ENCODE measurements at places on chromosomes 7 and 10.

GRCh38 chr10:80163741-80164341 lies 31.3 kb downstream of the PLAC9 start:
- peak; percentile 92 for DNase-seq

- DNase-seq, result peak; percentile 42
These were observed 704 bp downstream of the ZNRF2 start for GRCh38 chr7:30285067-30285535.

DNA sequence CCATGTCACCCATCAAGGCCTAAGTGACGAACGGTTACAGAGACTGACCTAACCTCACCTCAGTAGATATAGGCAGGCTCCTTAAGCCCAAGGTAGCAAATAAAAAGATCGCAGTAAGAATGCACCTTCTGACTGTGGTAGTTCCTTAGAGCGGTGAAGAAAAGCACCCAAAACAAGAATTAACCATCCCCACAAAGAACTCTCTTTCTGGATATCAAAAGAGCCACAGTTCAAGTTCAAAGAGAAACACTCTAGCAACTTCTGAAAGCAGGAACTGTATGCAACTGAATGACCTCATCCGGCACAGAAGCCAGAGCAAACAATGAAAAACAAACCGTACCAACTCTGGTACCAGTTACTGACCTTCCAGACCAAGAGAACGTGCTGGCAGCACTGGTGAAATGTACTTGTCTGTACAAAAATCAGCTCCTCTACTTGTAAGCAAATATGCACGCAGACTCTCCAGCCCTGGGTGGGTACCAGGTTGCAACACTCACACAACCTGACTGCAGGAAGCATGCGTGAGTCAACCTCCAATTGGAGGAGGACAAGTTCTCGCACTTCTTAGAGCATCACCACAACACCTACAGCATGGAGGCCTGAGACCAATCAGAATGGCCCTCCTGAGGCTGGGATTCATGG lies 202.7 kb downstream of the FAM107B start:
- DNase-seq, result no peak

- no peak for DNase-seq
These were observed 270.1 kb downstream of the CACNA2D1 start for GRCh38 chr7:82173400-82174021.

DNA sequence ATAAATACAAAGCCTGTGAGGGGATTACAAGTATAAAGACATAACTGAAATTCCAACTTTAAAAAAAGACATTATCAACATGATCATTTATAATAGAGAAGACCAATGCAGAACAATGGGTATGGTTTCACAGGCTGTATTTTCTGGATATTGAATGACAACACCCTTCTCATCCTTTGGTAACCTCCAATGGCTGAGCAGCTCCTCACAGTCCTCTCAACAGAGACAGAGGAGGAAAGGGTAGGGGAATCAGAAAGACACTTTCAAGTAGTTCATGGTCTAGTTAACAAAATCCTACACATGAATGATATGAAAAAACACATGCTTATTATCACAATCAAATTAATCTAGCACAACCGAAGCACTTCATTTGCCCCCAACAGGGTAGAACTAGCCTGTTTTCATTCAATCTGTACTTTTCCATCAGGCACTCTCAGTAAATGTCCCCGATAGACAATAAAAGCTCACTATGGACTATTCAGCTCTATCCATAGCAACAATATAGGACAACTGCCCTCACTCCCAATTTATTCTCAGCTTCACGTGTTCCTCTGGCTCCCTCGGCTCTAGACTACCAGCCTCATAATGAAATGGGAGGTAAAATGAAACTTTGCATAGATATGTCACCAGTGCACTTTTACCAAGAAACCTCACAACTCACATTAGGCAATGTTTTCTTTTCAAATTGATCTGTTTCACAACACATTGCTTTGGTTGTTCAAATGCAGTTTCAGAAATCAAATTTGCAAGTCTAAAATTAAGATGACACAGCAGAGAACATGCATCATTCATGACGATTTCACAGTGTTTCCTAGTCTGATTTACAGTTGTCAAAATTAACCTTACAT lies 211.4 kb downstream of the THSD7A start:
- DNase-seq, result no peak

DNA sequence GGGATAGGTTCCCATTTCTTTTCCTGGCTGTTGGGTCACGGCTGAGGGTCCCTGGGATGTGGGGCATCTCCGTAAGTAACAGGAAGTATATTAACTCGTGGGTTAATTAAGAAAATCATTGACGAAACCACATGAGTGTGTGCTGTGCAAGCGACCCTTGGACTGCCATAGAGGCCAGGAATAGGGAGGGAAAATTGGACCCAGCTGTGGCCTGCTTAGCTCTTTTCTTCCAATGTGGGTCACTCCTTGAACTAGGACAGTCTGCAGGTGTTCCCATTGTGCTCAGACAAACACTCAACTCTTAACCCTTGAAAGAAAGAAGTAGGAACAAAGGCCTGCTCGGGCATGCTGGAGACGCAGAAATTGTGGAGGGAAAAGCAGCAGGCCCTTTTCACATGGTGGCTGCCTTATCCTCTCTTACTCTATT lies 25.6 kb upstream of the PLEKHA1 start:
- no peak for DNase-seq

DNA sequence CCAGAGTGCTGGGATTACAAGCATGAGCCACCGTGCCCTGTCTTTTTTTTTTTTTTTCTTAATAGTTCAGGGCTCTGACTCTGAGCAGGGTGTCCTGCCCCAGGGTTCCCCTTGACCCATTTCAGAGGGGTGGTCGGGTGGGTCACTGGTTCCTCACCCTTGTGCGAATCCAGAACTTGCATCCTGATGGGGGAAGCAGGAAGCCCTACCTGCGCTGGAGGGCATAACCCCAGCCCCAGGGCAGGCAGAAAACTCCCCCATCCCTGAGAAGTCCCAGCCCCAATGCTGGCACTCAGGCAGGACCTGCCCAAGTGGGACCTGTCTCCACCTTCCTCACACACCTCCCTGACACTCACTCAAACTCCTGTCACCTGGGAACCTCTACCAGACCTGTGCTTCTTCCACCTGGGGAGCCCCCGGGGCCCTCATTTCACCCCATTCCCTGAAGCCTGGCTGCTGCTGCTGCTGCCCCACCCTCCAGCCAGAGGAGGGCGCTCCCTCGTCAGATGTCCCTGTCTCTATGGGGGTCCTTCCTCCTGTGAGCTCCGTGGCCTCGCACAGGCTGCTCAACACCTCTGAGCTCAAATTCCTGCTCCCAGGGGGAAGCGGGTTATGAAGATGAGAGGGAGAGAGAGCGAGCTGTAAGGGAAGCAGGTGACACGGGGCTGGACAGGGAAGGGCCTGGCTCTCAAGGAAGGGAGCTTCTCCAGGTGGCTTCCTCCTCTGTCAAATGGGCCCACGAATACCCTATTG lies 15.1 kb upstream of the ZNF273 start:
- no peak for DNase-seq

DNA sequence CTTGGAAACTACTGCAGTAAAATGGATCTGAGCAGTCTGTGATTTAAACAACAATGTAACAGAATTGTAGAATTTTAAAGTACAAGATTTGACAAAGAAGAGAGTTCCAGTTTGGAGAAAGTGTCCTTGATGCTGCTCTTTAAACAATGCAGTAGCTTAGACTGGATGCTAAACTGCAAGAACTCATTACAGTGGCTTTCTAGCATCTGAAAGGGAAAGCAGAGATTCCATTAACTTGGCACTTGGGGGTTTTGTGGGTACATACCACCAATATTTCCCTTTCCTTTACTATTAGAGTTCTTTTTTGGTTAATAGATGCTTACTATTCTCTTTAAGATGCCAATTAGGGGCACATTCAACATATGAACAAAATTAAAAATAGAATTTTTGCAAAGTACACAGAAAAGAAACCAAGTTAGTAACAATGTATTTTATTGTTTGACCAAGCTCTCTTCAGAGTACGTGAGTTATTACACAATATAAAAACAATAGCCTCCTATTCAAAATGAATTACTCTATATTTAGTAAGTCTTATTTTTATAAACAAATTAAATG lies 11.9 kb downstream of the PSTK start:
- no peak for DNase-seq

DNA sequence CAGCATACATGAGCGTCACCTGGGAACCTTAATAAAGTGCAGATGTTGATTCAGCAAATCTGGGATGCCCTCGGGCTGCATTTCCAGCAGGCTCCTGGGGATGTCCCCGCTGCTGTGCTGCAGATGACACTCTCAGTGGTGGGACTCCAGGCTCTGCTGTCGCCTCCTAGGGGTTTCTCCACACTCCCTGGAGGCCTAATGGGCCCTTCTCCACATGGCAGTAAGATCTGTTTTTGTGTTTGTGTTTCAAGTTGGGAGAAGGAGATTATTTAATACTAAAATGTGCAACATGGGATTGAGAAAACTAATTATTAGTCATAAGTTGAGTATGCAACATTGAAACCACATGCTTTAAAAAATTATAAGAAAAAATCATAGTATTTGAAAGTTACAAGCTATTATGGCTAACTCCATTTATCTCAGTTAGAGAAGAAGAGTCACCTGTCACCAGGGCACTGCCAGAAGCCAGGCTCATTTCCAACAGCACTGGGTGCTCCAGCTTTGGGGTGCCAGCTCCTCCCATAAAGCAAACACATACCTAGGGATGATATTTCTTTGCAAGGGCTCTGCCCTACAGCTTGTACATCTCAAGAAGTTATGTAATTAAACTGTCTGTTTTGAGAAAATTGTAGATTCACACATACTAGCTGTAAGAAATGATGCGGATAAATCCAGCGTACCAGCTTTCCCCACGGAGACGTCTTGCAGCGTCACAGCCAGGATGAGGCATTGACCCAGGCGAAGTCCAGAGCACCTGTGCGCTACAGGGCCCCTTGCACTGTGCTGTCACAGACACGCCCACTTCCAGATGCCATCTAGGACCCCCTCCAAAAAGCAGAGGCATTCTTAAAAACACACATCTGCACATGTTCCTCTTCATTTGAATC lies 106.4 kb downstream of the EGFR start:
- DNase-seq, result peak; percentile 59

DNA sequence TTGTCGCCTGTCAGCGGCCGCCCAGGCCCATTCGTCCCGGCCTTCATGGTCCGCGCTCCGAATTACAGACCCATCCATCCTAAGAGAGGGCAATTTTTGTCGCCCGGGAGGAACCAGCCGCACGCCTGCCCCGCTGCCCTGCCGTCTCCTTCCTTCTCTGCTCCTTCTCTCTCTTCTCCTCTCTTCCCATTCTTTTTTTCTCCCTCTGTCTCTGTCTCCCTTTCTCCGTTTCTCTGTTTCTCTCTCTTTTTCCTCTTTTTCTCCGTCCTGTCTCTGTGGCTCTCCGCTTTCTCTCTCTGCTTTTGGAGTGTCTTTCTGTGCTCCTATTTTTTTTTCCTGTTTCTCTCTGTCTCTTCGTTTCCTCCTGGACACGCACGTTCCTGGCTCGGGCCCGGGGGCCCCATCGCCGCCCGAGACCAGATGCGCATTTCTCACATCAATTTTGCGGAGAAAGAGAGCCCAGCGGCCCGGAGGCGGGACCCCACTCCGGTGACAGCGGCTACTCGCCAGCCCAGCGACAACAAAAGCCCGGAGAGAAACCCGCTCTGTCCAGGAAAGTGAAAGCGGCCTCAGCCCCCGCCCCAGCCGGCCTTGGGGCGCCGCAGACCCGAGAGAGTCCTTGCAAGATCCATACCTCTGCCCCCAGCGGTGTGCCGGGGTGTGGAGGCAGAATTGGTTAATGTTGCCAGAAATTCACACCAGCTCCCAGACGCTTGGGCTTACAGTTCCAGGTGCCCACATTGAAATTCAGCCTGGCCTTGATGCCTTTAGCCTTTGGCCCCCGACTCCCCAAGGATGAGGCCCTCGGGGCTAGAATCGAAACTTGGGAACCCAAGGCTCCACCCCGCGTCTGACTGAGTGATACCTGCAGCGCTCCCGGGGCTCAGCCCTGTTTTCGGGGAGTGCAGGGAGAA lies 4.1 kb downstream of the LBX1 start:
- DNase-seq, result no peak

DNA sequence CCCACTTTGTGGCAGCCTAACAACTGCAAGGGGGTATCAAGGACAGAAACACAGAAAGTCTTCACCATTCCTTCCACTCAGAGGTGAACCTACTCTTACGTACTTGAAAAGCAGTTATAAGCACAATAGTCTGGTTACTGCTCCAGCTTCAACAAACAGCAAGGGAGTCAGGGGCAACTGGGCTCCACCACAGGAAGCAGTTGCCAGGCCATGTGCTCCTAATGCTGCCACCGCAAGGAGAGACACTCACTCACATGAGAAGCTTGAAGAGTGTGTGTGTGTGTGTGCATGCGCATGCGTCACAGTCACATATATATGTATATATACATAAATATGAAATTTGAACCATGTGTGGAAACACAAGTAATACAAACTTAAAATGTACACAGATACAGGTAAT lies 65.5 kb downstream of the GRB10 start:
- no peak for DNase-seq

- no peak for DNase-seq
These were observed 968 bp downstream of the NOLC1 start for GRCh38 chr10:102153093-102153620.

GRCh38 chr7:118082506-118082905 lies 101.5 kb upstream of the LSM8 start:
- no peak for DNase-seq

- peak; percentile 25 for DNase-seq
These were observed 746 bp downstream of the ARL5B start for GRCh38 chr10:18659819-18660535.

DNA sequence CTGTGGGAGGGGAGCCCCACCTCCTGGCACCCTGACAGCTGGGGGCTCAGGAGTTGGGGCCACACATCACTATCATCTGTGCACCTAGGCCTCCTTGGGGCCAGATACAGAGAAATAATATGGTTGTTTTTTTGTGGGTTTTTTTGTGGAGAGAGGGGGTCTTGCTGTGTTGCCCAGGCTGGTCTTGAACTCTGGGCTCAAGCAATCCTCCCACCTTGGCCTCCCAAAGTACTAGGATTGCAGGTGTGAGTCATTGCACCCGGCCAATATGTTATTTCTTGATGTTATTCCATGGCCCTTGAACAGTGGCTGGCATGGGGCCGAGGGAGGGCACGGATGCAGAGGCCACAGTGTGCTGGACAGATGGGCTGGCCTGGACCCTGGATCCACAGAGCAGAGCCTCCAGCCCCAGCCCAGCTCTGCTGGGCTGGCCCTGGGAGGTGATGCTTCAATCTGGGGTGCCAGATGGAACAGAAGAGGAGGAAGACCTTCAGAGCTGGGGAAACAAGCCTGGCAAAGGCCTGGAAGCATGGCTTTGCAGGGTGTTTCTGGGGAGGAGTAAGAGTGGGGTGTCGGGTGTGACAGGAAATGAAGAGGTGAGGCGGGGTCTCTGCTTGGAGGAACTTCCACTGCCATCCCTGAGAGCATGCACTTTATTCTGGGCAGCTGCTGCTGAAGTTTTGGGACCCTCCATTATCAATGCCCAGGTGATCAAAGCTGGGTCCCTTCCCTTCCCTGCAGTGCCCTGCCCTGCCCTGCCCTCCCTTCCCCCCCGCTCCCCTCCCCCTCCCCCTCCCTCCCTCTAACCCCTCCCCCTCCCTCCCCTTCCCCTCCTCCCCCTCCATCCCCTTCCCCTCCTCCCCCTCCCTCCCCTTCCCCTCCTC lies 3.7 kb upstream of the FZD9 start:
- no peak for DNase-seq

GRCh38 chr7:150976529-150977381 lies 1.4 kb downstream of the KCNH2 start:
- DNase-seq, result no peak
